HT-29 (cell line): ENCODE measurements at places on chromosomes 2 and 18. TPM values are rescaled to one million over a fixed set of nuclear protein-coding genes. Genes with fewer than 3 reads are reported as not detected.

DNA sequence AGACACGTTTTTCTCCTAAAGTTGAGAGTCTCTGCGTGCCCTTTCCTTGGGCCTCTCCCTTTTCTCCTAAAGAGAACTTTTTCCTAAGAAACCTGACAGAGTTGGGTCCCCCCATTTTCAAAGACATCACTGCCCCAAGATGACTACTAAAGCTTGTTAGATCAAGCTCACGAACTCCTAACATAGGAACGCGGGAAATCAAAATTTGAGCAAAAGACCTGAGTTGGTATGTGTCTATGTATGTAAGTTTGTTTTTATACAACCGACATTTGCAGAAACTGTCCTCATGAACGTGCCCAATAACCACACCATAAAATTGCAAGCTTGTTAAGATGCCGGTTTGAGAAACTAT lies 1.4 kb downstream of the HOXD13 start:
- DNase-seq = no peak

DNA sequence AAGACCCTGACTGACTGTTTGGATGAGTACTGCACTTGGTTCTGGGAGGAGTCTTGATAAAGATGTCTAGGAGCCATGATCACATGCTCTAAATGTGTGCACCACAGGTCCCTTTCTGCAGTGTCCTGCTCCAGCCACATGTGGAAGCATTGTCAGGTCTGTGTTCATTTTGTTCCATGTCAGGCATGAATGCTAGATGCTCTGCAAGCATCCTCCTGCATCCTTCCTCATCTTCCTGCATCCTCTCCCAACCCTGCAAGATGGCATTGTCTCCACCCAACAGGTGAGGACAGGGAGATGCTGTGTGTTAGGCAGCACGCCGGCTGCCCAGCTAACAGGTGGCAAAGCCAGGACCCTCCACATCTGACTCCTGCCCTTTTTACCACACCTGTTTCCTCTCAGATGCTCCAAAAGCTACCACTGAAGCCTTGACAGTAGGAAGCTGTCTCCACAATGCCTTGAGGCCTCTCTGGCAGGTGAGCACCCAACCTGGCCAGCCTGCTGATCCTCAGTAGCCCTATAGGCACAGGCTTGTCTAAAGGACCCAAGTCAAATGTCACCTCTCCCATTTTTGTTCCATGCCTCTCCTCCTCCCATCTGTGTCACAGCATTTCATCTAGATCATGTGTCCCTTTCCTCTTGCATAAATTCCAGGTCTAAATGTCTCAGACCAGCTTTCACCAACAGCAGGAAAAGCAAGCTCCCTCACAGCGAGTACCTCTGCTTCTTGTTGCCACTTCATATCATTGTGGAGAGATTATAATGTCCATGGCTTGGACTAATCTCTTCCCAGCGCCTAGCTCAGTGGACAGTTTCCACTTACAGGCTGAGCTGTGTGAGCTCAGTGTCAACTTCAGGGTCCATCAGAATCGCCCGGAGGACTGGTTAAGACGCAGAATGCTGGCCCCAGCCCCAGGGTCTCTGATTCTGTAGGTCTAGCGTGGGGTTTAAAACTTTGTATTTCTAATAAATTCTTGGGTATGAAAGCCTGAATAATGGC lies 55.0 kb downstream of the TMEM163 start:
- no peak for DNase-seq

The LRP2 gene
- not detected in 2 replicates for total RNA-seq

DNA sequence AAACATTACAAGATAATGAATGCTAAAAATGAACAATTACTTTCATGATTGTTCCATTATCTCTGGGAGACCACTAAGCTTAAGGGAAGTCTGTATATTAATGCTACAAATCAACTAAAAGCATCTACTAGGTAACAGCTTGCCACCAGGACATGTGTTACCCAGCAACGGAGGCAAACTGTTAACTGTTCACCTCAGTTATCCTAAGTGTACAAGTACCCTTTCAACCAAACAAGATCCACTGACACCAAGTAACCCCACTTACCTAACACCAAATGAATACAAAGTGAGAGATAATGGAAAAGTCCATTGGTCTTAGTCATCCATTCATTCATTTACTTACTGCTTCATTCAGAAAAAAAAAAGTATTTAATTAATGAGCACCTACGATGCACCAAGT lies 54.7 kb upstream of the KIDINS220 start:
- no peak for DNase-seq

GRCh38 chr2:19120941-19121750 lies 237.3 kb downstream of the OSR1 start:
- DNase-seq = no peak

DNA sequence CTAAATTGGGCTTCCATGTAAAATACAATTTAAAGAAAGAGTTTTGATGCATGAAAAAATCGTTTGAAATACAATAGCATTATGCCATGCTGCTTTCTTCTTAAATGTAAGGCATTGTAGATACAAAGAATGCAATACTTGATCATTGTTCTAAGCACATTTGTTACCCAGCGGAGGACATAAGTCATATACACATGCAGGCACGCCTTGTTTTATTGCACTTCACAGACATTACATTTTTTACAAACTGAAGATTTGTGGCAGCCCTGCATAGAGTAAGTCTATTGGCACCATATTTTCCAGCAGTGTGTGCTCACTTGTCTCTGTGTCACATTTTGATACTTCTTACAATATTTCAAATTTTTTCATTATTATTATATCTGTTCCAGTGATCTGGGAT lies 345.0 kb downstream of the CLIP4 start:
- no peak for DNase-seq

DNA sequence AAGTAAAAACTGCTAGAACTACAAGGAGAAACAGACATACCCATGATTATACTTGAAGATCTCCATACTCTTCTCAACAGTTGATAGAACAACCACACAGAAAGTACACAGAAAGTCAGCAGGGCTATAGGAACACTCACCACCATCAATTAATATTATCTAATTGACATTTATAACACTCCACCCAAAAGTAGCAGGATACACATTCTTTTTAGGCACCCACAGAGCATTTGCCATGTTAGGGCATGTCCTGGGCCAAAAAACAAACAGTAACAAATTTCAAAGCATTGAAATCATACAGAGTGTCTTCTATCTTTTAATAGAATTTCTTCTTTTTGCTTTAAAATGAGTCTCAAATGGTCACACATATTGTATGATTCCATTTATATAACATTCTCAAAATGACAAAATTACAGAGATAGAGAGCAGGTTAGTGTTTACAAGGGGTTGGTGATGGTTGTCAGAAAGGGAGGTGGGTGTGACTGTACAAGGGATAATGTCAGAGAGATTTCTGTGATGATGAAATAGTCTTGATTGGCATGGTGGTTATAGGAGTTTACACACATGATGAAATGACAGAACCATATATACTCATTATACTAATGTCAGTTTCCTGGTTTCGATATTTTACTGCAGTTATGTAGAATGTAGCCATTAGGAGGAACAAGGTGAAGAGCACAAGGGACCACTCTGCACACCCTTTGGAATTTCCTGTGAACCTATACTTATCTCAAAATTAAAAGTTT lies 82.8 kb downstream of the NCK2 start:
- DNase-seq = no peak
